CD4-positive, alpha-beta T cell (primary cell): ENCODE measurements at places on chromosomes 1 and 21. TPM values are rescaled to one million over a fixed set of nuclear protein-coding genes. Genes with fewer than 3 reads are reported as not detected.

- no peaks in the 10 kb centered on the region for H3K36me3 ChIP-seq
- H3K4me3 ChIP-seq = no peak overlapping the region
- H3K4me1 ChIP-seq = peaks cover 64% of the 10 kb centered on the region
- peak overlapping the region; percentile 76 for H3K27ac ChIP-seq
Measured at GRCh38 chr1:116504308-116505156, 66.3 kb downstream of the CD58 start.

GRCh38 chr1:202014915-202015661 is 4.7 kb downstream of the ELF3 start:
- H3K36me3 ChIP-seq = no peaks in the 10 kb centered on the region
- DNase-seq = no peak
- no peaks in the 10 kb centered on the region for H3K4me1 ChIP-seq
- H3K27ac ChIP-seq = no peak overlapping the region
- no peaks in the 10 kb centered on the region for H3K27me3 ChIP-seq

GRCh38 chr1:43858324-43858723 is 75.3 kb upstream of the ARTN start:
- no peak overlapping the region for H3K4me3 ChIP-seq
- no peaks in the 10 kb centered on the region for H3K4me1 ChIP-seq
- H3K27me3 ChIP-seq = no peaks in the 10 kb centered on the region
- no peak for DNase-seq
- no peak overlapping the region for H3K27ac ChIP-seq

DNA sequence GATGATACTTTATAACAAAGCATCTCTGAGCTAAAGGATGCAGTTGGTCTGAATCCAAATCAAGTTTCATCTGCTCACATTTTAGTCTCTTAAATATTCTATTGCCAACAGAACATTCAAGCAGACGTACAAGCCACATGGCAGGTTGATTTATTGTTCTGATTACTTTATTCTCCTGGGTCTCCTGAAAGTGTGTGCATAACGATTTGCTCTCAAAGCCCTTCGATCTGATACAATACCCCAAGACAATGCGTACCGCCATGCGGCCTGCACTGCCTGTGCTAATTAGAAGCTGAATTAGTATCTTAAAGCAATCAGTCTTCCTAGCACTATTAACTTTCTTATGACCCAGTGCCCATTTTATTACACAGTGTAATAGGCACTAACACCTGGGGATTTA is 56.9 kb downstream of the FHAD1 start:
- H3K27ac ChIP-seq = no peak overlapping the region
- no peaks in the 10 kb centered on the region for H3K4me1 ChIP-seq
- H3K27me3 ChIP-seq = no peaks in the 10 kb centered on the region
- no peaks in the 10 kb centered on the region for H3K36me3 ChIP-seq
- no peak overlapping the region for H3K4me3 ChIP-seq
- DNase-seq = no peak

GRCh38 chr1:19356266-19356665 is 44.1 kb downstream of the SLC66A1 start:
- DNase-seq = no peak
- H3K36me3 ChIP-seq = peaks cover 70% of the 10 kb centered on the region
- H3K27me3 ChIP-seq = no peaks in the 10 kb centered on the region

- H3K4me1 ChIP-seq = no peaks in the 10 kb centered on the region
- H3K36me3 ChIP-seq = no peaks in the 10 kb centered on the region
- H3K27ac ChIP-seq = no peak overlapping the region
Measured at GRCh38 chr1:63010913-63011660, 227.2 kb downstream of the ATG4C start.

GRCh38 chr1:39268906-39269305 is 64.4 kb downstream of the MACF1 start:
- H3K36me3 ChIP-seq = peaks cover 12% of the 10 kb centered on the region
- DNase-seq = no peak
- peak overlapping the region; percentile 9 for H3K27ac ChIP-seq
- H3K27me3 ChIP-seq = no peaks in the 10 kb centered on the region

- H3K36me3 ChIP-seq = no peaks in the 10 kb centered on the region
- no peak overlapping the region for H3K4me3 ChIP-seq
- no peak for DNase-seq
Measured at GRCh38 chr1:4684864-4685522, 30.6 kb downstream of the AJAP1 start.

THEMIS2 gene
- total RNA-seq = 21.6 TPM

DNA sequence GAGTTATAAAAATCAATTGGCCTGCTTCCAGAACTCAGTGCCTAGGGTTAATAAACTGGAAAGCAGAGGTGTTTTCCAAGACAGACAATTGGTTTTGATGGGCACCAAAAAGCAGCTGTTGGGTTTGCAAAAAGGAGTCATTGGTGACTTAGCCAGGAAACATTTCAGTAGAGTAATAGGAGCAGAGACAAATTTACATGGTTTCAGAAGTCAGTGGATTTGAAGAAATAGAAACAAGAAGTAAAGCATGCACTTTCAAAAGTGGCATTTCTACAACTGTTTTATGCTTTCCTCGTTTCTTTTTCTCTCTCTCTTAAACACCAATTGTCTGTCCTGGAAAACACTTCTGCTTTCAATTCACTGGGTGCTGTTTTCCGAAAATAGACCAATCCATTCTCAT is 87.8 kb downstream of the GLUL start:
- H3K36me3 ChIP-seq = no peaks in the 10 kb centered on the region
- no peak overlapping the region for H3K4me3 ChIP-seq
- no peak for DNase-seq
- peaks cover 4% of the 10 kb centered on the region for H3K4me1 ChIP-seq
- no peak overlapping the region for H3K27ac ChIP-seq
- H3K27me3 ChIP-seq = no peaks in the 10 kb centered on the region

DNA sequence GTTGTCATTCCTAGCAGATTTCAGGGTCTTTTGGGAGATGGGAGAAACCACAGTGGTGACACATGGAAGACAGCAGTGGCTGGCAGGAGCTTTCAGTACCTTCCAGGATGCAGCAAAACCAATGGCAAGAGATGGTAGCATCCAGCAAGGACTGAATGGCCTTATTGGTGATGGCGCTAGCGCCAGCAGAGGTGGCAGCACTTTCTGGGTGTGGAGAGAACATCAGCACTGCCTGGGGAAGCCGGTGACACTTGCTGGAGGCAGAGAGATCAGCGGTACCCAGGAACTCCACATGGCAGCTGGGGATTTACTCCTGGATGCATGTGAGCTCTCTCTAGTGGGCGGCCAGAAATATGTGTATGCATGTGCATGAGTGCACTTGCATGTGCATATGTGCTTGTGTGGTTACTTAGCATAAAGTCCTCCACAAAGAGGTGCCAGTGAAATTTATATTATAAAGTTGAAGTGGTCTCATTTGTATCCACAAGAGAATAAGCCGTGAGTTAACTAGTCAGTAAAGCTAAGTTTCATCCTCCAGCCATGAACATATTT is 364.7 kb downstream of the LMX1A start:
- H3K4me1 ChIP-seq = no peaks in the 10 kb centered on the region
- H3K27ac ChIP-seq = no peak overlapping the region
- no peak overlapping the region for H3K4me3 ChIP-seq

DSCAM gene
- total RNA-seq = not detected

RNF186 gene
- not detected for total RNA-seq

MARK1 gene
- not detected for total RNA-seq

DNA sequence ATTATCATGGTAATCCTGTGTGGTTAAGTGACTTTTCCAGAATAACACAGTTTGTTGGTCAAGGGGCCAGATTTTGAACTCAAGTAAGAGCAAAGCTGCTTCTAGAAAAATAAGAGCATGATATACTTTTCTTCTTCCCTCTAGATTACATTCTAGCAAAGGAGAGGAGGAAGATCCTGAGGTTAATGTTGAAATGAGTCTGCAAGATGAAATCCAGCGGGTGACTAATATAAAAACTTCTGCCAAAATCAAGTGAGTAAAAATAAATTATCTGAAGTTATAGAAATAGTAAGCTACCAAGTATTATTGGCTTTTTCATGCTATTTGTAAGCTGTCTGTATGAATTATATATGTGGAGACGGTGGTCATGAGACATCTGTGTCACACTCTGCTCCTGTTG is 12.8 kb downstream of the WDR3 start:
- no peaks in the 10 kb centered on the region for H3K4me1 ChIP-seq
- DNase-seq = no peak
- H3K27ac ChIP-seq = no peak overlapping the region
- peaks cover 94% of the 10 kb centered on the region for H3K36me3 ChIP-seq
- H3K4me3 ChIP-seq = no peak overlapping the region
- no peaks in the 10 kb centered on the region for H3K27me3 ChIP-seq

- H3K27me3 ChIP-seq = no peaks in the 10 kb centered on the region
- H3K27ac ChIP-seq = no peak overlapping the region
- peaks cover 4% of the 10 kb centered on the region for H3K4me1 ChIP-seq
- H3K4me3 ChIP-seq = no peak overlapping the region
- DNase-seq = no peak
- no peaks in the 10 kb centered on the region for H3K36me3 ChIP-seq
Measured at GRCh38 chr1:172486805-172487454, 43.1 kb upstream of the PIGC start.

DNA sequence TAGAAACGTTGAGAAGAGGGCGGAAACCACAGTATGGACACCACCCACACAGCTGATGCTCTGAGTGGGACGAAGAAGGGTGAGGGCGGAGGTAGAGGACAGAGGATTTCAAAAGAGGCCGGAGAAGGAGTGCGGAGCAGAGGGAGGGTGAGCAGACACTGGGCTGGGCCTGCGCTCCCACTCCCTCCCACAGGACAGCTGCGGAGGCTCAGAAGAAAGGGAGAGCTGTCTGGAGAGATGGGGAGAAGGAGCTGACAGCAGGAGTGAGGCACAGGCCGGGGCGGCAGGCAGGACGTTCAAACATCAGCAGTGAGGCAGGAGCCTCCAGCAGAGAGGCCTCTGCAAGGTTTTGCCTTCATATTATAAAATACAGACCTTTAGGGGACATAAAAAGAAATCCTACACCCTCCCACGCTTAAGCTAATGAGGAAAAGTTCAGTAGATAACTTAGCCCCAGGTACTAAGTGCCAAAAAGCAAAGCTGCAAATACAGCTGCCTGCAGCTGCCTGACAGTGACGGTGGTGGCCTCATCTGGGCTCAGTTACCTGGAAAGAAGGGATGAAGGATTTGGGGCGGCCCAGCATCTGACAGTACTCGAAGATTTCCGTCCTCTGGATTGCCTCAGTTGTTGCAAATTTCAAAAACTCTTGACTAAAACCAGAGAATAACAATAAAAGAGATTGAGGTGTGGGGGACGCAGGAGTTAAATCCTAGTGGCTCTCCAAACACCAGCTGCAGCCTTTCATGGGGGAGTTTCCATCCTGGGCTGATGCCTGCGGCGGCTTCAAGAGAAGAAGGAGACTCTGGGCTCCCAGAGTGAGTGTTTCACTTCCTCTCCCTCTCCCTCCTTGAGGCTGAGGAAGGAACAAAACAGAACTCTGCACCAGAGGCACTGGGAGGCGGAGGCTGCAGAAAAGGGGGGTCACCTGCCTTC is 25.6 kb downstream of the SEC16B start:
- no peaks in the 10 kb centered on the region for H3K4me1 ChIP-seq
- H3K27me3 ChIP-seq = no peaks in the 10 kb centered on the region
- no peak overlapping the region for H3K4me3 ChIP-seq
- DNase-seq = no peak

PATJ gene
- 54.1 TPM for total RNA-seq

OR2M3 gene
- total RNA-seq = not detected

DNA sequence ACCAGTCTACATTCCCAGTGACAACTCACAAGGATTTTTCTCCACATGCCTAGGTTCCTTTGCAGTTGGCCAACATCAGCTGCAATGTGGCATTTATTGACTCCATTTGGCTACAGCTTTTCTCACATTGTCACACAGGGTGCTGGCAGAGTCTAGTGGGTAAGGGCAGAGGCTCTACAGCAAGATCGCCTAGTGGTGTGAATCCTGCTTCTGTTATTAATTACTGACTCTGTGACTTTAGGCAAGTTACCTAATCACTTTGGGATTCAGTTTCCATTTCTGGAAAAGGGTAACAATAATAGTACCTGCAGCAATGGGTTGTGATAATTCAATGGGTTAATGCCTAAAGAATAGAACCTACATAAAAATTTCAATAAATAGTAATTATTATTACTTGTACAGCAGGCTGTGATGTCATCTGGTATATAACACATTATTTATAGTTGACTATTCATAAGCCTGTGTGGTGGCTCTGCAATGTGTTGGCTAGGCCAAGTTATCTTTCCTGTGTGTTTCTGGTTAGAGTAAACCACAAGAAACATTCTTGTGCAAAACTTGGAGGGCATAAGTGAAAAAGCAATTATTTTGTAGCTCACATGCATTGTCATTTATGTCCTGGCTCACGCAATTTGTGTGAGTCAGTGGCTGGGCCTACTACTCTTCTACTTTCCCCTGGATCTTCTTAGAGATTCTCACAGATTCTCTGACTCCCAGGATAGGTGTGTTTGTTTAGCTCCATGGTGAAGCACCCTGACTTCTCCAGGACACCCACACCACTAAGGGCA is 59.5 kb downstream of the PTGS2 start:
- peaks cover 12% of the 10 kb centered on the region for H3K4me1 ChIP-seq
- no peaks in the 10 kb centered on the region for H3K36me3 ChIP-seq
- no peaks in the 10 kb centered on the region for H3K27me3 ChIP-seq
- H3K4me3 ChIP-seq = no peak overlapping the region

- H3K36me3 ChIP-seq = peaks cover 32% of the 10 kb centered on the region
- no peaks in the 10 kb centered on the region for H3K27me3 ChIP-seq
- no peak overlapping the region for H3K4me3 ChIP-seq
- peaks cover 15% of the 10 kb centered on the region for H3K4me1 ChIP-seq
Measured at GRCh38 chr1:230279583-230279945, 146.6 kb downstream of the PGBD5 start.

PADI2 gene
- 0.30 TPM for total RNA-seq

MX2 gene
- total RNA-seq = 77.8 TPM

GRCh38 chr1:200306944-200307754 is 102.7 kb downstream of the ZNF281 start:
- no peak overlapping the region for H3K27ac ChIP-seq
- H3K27me3 ChIP-seq = no peaks in the 10 kb centered on the region
- peaks cover 8% of the 10 kb centered on the region for H3K4me1 ChIP-seq
- H3K4me3 ChIP-seq = no peak overlapping the region
- H3K36me3 ChIP-seq = no peaks in the 10 kb centered on the region

- no peak overlapping the region for H3K4me3 ChIP-seq
- H3K27me3 ChIP-seq = no peaks in the 10 kb centered on the region
- no peaks in the 10 kb centered on the region for H3K4me1 ChIP-seq
- no peak overlapping the region for H3K27ac ChIP-seq
- DNase-seq = no peak
- H3K36me3 ChIP-seq = no peaks in the 10 kb centered on the region
Measured at GRCh38 chr1:39173995-39174380, 30.5 kb upstream of the MACF1 start.

DNA sequence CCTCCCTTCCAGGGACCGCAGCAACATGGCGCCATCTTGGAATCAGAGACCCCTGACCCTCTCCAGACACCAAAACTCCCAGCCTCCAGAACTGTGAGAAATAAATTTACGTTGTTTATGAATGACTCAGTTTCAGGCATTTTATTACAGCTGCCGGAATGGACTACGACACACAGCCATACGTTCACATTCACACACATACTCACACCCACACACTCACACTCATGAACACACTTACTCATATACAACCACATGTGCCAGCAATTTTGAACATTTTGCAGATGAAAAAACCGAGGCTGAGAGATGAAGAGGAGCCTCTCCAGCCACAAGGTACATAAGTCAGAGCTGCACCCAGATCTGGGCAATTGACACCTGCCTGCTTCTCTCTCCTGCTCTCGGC is 151.0 kb upstream of the RAB4A start:
- H3K27ac ChIP-seq = no peak overlapping the region
- no peaks in the 10 kb centered on the region for H3K27me3 ChIP-seq
- no peaks in the 10 kb centered on the region for H3K36me3 ChIP-seq
- H3K4me3 ChIP-seq = no peak overlapping the region

GRCh38 chr1:45380730-45381129 is 40.5 kb upstream of the MUTYH start:
- DNase-seq = no peak
- no peak overlapping the region for H3K27ac ChIP-seq
- H3K36me3 ChIP-seq = no peaks in the 10 kb centered on the region
- H3K27me3 ChIP-seq = no peaks in the 10 kb centered on the region
